ENCODE measurements at places on chromosomes 5 and 9. TPM values are rescaled to one million over a fixed set of nuclear protein-coding genes. Genes with fewer than 3 reads are reported as not detected.
A peak's percentile ranks its signal among the peaks of the same experiment; 100 is the strongest.

GRCh38 chr5:175479125-175479881, 943 bp downstream of the SFXN1 start:
- no peak for DNase-seq

GRCh38 chr5:88792144-88792840, 90.7 kb downstream of the MEF2C start:
- no peak for DNase-seq

- peak; percentile 53 for DNase-seq
These were observed 781 bp downstream of the FOXD1 start for GRCh38 chr5:73447530-73448462.

DNA sequence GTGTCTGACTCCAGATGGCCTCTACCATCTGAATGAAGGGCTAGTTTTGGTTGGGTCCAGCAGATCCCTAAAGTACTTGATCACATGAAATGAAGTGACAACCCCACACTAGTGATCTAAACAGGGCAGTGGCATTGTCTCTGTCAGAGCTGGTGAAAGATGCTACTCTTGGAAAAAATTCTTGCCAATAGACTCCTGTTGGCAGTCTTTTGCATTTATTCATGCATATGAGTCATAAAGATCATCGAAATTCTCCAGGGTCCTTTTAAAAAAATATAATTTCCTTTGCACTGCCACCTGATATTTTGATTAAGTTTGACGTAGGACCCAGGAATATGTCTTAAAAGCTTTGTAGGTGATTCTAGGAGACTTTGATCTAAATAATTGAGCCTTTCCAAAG, 135.1 kb upstream of the ELL2 start:
- DNase-seq = no peak

DNA sequence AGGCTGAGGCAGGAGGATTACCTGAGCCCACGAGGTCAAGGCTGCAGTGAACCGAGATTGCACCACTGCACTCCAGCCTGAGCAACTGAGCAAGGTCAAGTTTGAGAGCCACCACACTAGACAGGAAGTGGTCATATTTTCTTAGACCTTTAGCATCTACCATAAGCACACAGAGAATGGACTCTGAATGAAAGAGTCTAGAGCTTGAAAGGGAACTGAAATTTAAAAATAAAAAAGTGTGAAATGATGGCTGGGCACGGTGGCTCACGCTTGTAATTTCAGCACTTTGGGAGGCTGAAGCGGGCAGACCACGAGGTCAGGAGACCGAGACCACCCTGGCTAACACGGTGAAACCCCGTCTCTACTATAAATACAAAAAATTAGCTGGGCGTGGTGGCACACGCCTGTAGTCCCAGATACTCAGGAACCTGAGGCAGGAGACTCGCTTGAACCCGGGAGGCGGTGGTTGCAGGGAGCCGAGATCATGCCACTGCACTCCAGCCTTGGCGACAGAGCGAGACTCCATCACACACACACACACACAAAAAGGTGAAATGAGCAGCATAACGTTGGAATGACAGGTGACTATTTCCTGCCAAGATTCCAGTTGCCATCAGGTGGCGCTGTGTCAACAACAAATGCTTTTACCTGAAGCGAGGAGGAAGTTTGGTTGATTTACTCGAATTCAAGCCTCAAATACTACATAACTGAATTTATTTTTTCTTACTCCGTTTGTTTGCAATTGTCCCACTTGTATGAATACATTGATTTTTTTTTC, 21.3 kb upstream of the AK3 start:
- DNase-seq = peak; percentile 84

DNA sequence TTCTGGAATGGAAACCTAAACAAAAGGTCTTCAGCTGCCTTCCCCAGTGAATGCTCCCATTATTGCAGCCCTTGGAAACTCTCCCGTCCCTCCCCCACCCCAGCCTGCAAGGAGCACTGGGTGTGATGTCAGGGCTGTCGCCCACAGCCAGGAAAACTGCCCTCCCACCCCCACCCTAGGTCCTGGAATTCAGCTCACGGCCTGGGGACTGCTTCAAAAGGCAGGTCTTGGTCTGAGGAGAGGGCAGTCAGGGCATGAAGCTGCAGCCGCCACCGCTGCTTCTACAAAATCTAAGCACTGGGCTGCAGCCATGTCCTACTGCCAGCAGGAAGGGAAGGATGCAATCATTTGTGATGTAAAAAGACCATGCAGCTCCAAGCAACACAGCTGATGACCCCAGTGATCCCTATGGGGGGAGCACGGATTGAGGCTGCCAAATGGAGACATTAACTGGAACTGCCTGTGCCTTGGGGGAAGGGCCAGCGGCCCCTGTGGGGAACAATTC, 11.4 kb downstream of the GRHPR start:
- peak; percentile 55 for DNase-seq

DNA sequence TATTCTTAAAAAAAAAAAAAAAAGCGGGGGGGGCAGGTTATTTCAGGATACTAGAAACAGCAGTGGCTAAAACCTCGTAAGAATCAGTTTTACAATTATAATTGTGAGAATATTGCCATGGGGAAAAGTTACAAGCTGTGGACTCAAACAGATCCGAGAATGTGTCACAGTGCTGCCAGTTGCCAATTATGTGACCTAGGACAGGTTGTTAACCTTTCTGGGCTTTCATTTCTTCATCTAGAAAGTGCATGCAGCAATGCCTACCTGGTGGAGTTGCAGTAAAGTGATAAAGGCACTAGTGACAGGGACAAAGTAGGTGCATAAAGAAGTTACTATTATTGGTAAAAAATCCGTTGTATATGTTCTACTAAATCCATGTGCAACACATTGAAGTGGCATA, 75.8 kb downstream of the CDH6 start:
- no peak for DNase-seq

DNA sequence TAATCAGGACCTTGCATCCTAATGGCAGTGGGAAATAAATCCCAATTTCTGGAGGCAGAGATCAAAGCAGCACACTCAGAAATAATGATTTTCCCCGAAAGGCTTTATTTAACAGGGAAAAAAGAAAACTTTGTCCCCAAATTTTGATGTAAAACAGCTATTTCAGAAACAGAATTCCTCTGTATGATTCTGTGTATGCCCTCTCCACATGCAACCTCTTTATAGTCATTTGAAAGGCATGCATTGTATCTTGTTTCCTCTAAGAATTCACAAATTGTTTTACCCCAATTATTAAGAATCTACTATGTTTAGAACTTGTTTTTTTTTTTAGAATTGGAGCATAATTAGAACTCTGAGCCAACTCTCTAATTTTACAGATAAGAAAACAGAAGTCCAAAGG, 2.7 kb upstream of the PTAR1 start:
- DNase-seq = no peak

GRCh38 chr9:101738566-101739183, at the start of gene GRIN3A:
Gene GRIN3A (minus strand): TSS chr9:101738647. CDS start chr9:101737979, 668 bp downstream.
- peak; percentile 63 for DNase-seq

GRCh38 chr9:106682420-106682819, 180.5 kb upstream of the ZNF462 start:
- no peak for DNase-seq

DNA sequence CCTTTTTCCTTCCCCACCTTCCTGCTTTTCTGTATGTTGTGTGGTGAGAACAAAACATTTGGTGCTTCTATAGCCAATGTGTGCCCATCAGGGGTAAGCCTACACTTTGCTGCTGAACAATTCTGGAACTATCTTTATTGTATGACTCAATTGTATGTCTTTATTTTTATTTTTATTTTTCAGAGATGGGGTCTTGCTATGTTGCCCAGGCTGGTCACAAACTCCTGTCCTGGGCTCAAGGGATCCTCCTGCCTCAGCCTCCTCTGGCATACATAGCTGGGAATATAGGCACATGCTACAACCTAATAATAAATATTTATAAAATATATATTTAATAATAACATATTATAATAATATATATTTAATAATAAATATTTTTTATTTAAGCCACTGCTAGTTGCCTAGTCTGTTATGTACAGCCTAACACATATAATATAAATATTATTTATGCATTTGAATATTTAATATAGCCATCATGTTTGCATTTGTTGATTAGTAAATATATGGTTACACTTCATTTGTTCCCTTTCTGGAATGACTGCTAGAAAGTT, 11.8 kb upstream of the DMXL1 start:
- no peak for DNase-seq

- DNase-seq = no peak
These were observed 112.2 kb upstream of the SHB start for GRCh38 chr9:38181232-38181631.

- DNase-seq = no peak
These were observed 50.6 kb downstream of the ALDH1A1 start for GRCh38 chr9:72902268-72902667.

FOXD4L4 gene
- 0.14 TPM for total RNA-seq

TMC1 gene
- total RNA-seq = 0.31 TPM

MYMK gene
- total RNA-seq = 0.34 TPM

PCDHGB1 gene
- total RNA-seq = 5.6 TPM

Data from WTC11 (cell line).